NB4 (cell line): ENCODE measurements at places on chromosomes 11 and 22.

GRCh38 chr11:86175626-86176025, 68.9 kb upstream of the EED start:
- DNase-seq, result no peak

- no peak for DNase-seq
These were observed 653.5 kb downstream of the FAM181B start for GRCh38 chr11:82080160-82080559.

DNA sequence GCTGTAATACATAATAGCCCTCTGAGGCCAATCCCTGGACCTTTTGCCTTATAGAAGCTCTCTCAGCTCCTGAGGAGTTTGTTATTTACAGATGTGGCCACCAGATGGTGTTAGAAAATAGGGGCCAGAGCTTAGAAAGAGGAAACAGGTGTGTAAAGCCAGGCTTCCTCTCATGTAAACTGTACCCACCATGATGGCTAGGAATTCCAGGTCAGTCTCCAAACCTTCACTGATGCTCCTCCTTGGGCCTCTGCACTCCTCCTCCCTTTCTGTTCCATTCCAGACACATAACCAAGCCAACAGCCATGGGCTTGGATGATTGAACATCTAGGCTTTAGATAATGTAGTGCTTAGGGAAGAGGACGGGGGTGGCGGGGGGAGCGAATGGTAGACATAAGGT, 39.7 kb downstream of the USP35 start:
- peak; percentile 79 for DNase-seq

GRCh38 chr11:20060181-20060580, 100.1 kb downstream of the DBX1 start:
- DNase-seq, result no peak

DNA sequence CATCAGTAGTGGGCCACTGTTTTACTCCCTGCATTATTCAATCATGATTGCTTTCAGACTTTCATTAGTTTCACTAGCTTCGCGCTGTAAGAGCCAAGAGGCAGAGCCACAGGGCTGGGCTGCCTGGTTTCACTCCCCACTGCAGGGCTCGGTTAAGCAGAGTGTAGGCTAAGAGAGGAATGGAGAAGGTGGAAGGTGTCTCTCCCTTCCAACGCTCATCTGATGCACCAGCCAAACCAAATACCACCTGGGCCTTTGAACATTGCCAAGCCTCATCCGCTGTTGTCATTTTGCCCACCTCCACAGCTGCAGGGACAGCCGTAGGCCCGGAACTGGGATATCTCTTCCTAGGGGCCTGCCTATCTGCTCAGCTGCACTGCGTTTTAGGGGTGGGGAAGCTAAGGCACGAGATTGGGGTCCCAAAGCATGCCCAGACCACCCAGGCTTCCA, 480 bp upstream of the SMARCB1 start:
- no peak for DNase-seq

DNA sequence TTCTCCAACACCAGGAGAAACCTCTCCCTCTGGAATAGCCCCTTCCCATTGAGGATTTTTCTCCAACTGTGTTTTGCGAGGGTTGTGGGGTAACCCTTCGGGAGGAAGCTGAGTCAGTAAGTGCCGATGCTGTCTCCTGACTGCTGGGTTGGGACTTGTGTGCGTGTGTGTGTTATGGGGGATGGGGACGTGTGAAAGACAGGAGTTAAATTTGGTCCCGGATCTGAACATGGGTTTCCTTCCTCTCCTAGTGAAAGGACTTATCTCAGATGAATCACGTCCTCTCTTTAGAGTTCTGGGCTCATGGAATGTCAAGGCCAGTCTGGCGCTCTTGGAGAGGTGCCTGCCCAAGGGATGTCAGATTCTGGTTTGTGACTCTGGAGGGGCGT, 33.3 kb downstream of the KIAA1671 start:
- peak; percentile 36 for DNase-seq

GRCh38 chr11:57978686-57979531, 44.8 kb upstream of the OR9Q1 start:
- DNase-seq, result no peak

DNA sequence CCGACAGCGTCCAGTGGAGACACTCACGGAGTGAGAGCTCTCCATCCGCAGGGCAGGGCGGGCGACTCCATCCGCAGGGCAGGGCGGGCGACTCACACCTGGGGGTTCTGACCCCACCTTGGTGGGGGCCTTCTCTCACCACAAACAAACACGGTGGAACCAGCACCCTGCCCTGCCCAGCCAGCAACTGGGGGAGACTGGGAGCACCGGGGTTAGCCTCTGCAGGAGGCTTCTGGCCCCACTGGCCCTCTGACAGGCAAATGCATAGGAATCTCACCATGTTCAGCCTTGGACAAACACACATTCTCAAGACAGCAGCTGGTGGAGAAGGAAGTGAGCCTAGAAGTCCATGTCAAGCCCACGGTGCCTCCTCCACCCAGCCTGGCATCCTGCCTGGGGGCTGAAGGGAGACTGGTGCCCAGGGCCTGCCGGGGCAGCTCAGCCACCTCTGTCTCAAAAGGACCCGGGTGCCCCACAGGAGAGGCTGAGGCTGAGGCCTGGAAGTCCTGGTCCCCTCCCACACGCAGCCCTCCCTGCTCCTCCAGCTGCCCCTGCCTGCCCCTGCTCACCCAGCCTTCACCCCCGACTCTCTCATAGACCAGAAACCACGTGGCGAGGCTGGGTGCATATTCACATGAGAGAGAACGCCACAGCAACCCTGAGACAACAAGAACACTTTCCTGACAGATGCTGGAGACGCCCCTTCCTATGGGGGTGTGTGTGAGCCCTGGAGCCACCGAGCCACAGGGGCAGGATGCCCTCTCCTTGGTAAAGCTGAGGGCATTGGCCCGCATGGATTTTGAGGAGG, 98.4 kb upstream of the B3GAT1 start:
- DNase-seq, result no peak

- no peak for DNase-seq
These were observed 843.0 kb downstream of the METTL15 start for GRCh38 chr11:28951191-28951590.

DNA sequence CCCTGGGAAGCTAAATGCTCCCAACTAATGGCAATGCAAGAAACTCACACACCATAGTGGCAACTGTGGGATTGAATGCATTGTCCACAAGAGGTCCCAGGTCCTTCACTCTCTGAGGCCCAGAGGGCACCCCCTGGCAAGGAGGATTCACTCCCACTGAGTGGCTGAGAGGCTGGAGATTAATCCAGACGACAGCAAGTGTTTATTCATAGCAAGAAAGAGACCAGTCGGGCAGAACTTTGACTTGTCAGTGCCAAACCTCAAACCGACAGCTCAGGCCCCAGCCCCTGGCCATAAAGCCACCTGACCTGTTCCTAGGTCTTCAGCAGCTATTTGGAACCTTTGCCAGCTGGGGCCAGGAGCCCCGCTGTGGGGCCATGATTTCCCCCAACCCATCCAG, 54.5 kb upstream of the MPEG1 start:
- DNase-seq, result no peak

DNA sequence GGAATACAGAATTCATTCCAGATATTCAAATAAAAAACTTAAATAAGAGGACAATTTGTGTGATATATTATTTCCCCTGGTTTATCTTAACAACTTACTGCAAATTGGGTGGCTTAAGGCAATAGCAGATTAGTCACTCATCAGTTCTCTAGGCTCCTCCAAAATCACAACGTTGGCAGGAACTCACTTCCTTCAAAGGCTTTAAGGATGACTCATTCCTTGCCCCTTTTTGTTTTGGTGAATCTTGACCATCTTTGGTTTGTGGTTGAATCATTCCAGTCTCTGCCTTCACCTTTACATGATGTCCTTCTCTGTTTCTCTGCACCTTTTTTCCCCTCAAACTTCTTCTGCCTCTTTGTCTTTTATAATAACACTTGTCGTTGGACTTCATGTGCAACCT, 3.4 kb downstream of the OR10AG1 start:
- DNase-seq, result peak; percentile 7

- no peak for DNase-seq
These were observed 5.0 kb downstream of the FTH1 start for GRCh38 chr11:61962213-61963015.

GRCh38 chr11:19633276-19633675, 79.4 kb upstream of the NAV2 start:
- no peak for DNase-seq

- no peak for DNase-seq
These were observed 200.6 kb downstream of the ARHGAP42 start for GRCh38 chr11:100887659-100888058.

DNA sequence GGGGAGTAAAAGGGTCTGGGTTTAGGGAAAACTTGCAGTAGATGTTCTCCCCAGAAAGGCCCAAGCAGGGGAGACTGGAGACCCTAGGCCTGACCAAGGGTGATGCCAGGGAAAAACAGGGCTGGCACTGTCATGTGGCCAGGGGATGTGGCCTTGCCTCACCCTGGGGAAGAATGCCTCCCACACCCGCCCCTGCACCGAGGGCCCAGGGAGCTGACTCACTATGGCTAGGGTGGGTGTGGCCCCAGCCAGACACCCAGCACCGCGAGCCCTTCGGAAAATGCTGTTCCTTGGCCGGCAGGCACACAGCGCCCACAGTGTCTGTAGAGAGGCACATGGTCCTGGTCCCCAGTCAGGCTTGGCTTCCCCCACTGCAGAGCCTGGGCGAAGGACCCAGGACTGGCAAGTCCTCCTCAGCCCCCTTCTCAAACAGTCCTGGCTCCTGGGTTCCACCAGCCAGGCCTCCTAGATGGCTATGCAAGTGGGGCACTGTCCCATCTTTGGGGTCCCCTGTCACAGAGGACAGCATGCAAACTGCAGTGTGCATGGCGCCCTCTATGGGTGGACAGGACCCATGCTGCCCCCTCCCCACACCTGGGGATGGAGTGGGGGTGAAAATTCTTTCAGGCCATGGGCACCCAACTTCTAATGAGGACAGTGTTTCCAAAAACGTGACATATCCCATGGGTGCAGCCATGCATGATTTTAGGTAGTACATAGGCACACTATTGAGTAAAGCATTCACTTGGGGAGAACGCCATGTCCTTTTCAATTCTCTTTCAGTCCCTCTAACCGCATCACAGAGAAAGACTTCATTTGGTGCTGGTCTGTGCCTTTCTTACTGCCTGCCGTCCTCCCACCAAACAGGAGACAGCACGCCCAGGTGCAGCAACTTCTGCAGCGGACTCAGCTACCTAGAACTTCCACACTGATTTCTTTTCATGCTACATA, 15.2 kb downstream of the TMPRSS5 start:
- DNase-seq, result peak; percentile 84

- no peak for DNase-seq
These were observed 284.6 kb downstream of the GUCY1A2 start for GRCh38 chr11:106733635-106734034.

- peak; percentile 78 for DNase-seq
These were observed at the start of gene MICALL1 for GRCh38 chr22:37905534-37906363. MICALL1 (plus strand) TSS chr22:37906297; CDS start chr22:37906423, 126 bp downstream.

- no peak for DNase-seq
These were observed 873.2 kb downstream of the METTL15 start for GRCh38 chr11:28981381-28981780.

GRCh38 chr11:134215836-134216235, 7.9 kb downstream of the NCAPD3 start:
- DNase-seq, result no peak

DNA sequence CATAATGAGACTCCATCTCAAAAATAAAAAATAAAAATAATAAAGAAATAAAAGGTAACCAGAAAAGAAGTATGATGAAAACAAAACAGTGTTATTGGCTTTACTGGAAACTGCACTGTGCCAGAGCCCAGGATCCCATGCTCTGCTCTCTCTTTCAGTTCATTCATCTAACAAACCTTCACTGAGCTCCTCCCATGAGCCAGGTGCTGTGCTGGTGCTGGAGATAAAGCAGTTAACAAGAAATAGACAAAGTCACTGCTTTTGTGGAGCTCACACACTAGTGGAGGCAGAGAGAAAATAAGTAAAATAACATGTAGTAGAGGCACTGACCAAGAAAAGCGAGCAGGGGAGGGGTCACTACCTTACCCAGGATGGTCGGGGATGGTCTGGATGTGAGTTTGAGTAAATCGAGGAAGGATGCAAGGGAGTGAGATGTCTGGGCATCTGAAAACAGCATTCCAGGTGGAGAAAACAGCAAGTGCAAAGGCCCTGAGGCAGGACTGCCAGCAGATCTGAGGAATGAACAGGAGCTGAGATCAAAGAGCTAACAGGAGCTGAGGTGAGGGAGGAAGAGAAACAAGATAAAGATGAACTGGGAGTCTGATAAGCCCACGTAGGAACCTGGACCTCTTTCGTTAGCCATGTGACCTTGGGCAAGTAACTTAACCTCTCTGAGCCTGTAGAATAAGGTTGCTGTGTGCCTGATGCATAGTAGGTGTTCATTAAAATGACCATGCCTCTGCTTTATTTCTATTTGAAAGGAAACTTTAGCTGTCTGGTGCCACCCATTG, 31.3 kb upstream of the CD82 start:
- no peak for DNase-seq

GRCh38 chr22:33126881-33127280, 68.7 kb upstream of the SYN3 start:
- DNase-seq, result no peak

GRCh38 chr11:134524896-134525845, 113.1 kb upstream of the B3GAT1 start:
- DNase-seq, result no peak

- peak; percentile 75 for DNase-seq
These were observed 19.7 kb upstream of the DNAJB13 start for GRCh38 chr11:73931039-73931645.

DNA sequence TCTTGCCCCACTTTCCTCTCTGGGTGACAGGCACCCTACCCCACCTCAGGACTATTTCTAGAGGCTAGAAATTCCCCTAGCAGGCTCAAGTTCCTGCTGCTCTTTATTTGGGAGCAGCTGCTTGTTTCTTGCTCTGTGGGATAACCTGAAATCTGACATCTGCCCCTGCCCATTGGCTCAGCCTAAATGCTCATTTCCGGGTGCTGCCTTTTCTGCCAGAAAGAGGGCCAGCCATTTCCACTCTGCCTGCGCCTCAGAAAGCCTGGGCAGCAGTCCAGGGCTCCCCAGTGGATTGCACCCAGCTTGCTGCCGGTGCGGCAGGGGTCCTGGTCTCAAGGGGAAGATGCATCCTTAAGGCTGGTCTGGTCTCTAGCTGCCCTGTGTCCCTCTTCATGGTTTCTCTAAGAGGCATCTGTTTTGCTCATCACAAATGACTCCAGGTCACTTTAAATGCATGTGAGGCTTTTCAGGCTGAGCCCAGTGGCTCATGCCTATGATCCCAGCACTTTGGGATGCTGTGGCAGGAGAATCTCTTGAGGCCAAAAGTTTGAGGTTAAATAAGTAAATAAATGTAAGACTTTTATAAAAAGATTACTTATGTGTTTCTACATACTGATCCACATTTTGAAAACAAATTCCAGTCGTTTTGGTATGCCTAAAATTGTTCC, 10.3 kb upstream of the PNPLA5 start:
- no peak for DNase-seq

GRCh38 chr11:61974766-61975631, 7.6 kb upstream of the FTH1 start:
- DNase-seq, result no peak

GRCh38 chr11:18771266-18772035, 20.1 kb downstream of the PTPN5 start:
- DNase-seq, result no peak

- DNase-seq, result no peak
These were observed 259.1 kb downstream of the TBC1D22A start for GRCh38 chr22:47021371-47022074.
